Activated CD4-positive, alpha-beta T cell treated with anti-CD3 and anti-CD28 coated beads, Interleukin-2, amount 50 U/mL, for 16 hours (primary cell): ENCODE measurements at places on chromosomes 12 and 14.
A peak's percentile ranks its signal among the peaks of the same experiment; 100 is the strongest.

DNA sequence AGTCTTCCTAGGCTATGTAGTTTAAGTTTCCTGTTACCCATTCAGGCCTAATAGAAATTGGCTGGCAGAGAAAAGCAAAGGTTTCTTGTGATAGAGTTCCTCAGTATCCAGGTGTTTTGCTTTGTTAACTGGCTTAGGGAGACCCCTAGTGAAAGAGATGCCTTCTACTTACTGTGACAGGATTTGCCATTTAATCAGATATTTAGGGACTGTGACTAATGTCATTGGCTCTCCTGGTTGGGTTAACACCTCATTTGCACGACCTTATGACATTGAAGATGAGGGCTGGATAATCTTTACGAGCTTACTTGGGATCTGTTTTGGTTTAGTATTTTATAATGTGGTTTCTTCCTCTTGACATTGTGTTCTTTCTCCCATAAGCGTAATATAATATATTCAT lies 5.8 kb downstream of the MON2 start:
- DNase-seq: no peak

DNA sequence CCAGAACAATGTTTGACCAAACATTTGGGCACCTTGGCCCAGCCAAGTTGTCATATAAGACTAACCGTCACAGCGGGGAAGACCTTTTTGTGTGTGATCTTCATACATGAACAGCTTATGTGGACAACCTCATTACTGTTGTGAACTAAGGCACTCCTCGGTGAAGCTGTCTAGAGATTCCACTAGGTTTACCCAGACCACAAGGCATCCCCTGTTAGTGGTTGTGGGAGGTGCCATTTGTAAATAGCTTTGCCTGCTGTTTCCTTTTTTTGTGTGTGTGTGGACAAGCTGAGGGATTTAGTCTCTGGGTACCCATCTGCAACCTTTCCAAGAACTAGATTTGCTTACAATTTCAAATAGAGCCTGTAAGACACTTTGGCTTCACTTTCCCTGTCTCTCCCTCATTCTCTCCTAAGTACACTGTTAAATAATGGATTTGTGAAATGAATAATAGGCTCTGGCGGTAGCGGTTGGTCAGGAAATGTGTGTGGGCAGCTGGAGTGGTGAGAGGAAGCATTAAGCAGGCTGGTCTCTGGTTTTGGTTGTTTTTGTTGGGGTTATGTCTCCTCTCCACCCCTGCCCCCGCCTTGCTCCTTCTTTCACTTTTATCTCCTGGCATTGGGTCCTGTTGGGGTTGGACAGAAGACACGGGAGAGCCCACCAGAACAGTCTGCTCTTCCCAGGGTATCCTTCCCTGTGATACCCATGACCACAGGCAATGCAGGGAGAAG lies 727.6 kb downstream of the VRK1 start:
- DNase-seq: no peak

GRCh38 chr12:28770322-28770721 lies 378.8 kb upstream of the FAR2 start:
- no peak for DNase-seq

- no peak for DNase-seq
Measured at GRCh38 chr12:7361265-7361664, 57.4 kb downstream of the ACSM4 start.

GRCh38 chr14:45252366-45253069 lies 484 bp downstream of the MIS18BP1 start:
- DNase-seq: peak; percentile 26

GRCh38 chr12:10097521-10097920 lies 1.3 kb downstream of the CLEC1A start:
- DNase-seq: no peak

DNA sequence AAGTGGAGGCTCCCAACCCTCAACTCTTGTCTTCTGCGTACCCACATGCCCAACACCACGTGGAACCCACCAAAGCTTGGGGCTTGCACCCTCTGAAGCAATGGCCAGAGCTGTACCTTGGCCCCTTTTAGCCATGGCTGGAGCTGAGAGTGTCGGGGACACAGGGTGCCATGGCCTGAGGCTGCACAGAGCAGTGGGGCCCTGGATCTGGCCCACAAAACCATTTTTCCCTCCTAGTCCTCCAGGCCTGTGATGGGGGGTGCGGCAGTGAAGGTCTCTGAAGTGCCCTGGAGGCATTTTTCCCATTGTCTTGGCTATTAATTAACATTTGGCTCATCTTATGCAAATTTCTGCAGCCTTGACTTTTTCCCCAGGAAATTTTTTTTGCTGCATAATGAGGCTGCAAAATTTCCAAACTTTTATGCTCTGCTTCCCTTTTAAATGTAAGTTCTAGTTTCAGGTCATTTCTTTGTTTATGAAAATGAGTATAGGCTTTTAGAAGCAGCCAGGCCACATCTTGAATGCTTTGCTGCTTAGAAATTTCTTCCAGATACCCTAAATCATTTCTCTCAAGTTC lies 18.7 kb upstream of the ASPG start:
- DNase-seq: no peak

- no peak for DNase-seq
Measured at GRCh38 chr12:15636060-15636890, 152.9 kb downstream of the EPS8 start.

DNA sequence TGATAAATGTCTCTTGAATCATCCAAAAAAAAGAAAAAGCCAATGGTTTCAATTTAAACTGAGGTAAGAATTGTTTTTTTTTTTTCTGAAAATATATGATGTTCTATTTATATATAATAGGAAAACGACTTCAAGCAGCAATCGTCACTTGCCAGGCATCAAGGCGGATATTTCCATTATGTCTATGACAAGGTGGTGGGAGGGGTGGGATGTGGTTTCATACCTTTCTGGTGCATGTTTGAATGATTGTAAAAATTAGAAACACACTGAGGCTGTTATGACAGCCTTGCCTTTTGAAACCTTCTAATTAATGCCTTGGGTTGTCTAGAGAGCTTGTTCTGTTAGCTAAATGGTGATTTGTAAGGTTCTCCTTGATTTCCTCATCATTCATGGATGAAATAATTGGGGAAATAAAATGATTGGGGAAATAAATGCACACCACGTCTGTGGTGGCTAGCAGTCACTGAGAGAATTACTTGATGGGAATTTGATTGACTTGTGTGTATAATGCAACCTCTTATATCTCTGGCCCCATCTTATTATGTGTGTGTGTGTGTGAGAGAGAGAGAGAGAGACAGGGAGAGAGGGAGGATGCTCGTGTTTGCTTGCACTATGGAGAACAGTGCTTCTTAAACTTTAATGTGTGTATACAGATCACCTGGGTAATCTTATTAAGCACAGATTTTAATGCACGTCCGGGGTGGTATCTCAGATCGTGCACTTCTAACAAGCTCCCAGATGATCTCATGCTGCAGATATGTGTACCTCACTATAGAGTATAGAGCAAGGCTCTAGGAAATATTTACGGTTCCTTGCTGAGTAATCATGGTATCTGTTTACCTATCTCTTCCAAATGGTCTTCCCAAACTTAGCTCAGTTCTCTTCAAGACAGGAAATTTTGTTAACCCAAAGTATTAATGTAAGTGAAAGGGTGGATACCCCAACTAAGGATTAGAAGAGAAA lies 502.6 kb downstream of the DIO2 start:
- DNase-seq: no peak

DNA sequence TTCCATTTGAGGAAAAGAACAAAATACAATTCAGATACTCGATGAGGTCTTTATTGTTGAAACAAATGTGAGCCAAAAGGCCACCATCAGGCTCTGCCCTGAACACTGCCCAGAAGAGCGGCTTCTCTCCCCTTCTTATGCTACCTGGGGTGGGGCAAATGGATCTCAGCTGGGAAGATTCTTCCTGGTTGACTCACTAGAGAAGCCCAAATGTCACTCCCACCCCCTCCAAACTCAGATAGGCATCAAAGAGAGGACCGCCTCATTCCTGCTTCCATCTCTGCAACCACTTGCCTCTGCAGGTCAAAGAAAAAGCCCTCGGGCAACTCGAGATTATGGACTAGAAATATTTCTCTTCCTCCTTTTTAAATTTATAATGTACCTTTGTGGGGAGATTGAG lies 55.8 kb downstream of the TBX3 start:
- no peak for DNase-seq

- DNase-seq: peak; percentile 76
Measured at GRCh38 chr12:75786070-75786469, 245.5 kb downstream of the PHLDA1 start.

- no peak for DNase-seq
Measured at GRCh38 chr12:25365340-25365730, 114.6 kb upstream of the KRAS start.

DNA sequence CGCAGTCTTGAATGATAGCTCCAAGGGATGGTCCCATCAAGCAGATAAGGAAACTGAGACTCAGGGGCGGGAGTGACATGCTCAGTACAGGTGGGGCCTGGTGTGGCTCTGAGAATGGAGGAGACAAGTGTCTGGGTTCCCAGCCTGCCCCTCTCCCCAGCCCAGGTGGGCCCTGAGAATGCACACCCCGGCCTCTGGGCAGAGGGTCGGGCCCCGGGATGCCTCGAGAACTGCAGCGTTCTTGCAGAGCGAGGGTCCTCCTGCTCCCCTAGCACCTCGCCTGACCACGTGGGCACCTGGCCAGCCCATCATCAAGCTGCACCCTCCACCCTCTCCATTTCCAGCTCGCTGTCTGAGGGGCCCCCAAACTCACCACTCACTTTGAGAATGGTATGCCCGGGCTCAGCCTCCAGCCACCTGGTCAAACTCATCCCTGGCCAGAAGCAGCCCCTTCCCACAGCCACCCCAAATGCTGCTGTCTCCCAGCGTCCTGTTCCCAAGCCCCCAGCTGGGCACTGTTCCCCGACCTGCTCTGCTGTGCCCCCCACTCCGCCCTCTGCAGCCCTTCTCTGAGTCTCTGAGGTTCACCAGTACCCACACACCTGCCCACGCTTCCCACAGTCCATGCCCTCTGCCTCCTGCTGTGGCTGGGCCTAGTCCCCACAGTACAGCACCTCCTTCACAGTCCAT lies 44.3 kb downstream of the CYP46A1 start:
- DNase-seq: no peak

- no peak for DNase-seq
Measured at GRCh38 chr14:50357753-50358395, 38.8 kb downstream of the CDKL1 start.

DNA sequence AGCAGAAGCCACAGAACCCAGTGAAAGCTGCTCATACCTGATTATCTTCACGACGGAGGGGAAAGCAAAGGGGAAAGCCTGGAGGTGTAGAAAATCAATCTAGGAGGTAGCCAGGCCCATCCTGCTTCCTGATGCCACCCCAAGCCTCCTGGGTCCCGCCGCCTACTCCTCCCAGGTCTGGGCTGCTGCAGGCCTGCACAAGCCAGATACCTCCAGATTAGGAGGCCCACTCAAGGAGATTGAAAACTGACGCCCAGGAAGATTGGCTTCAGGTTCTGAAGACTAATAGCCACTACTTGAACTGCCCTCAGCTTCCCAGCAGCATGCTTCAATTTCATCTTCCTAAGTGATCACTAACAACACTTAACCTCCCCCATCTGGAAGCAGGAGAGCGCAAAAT lies 87.1 kb downstream of the GCH1 start:
- no peak for DNase-seq

DNA sequence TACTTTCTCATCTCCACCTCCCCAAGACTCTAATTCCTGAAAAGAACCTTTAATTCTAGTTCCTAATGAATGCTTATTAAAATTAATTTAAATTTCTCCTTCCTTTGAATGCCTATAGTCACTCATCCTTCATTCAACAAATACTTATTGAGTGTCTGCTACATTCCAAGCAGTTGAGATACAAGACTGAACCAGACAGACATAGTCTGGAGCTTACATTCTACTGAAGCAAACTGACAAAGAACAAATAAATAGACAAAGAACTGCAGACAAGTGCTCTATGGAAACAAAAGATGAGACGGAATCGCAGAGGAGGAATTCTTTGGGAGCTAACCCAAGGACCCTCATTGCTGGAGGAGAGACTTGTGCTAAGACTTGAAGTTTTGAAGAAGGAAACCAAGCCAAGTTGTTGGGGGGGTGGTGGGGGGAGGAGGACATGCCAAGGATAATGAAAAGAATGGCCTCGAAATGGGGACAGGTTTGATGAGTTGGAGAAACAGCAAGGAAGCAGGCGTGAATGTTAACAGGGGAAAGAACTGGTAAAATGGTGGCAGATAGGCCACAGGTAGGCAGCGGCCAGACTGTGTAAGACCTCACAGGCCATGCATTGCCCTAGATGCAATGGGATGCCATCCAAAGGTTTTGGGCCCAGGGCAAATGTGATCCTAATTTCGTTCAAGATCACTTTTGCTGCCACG lies 9.7 kb upstream of the TDG start:
- DNase-seq: no peak

GRCh38 chr12:57213058-57213715 lies 3.4 kb upstream of the NXPH4 start:
- peak; percentile 85 for DNase-seq

GRCh38 chr14:68109132-68109900 lies 289.7 kb downstream of the RAD51B start:
- DNase-seq: no peak

GRCh38 chr12:132121283-132121682 lies 22.8 kb downstream of the DDX51 start:
- DNase-seq: no peak
